ENCODE measurements at places on chromosomes 13 and 19.
A peak's percentile ranks its signal among the peaks of the same experiment; 100 is the strongest.

DNA sequence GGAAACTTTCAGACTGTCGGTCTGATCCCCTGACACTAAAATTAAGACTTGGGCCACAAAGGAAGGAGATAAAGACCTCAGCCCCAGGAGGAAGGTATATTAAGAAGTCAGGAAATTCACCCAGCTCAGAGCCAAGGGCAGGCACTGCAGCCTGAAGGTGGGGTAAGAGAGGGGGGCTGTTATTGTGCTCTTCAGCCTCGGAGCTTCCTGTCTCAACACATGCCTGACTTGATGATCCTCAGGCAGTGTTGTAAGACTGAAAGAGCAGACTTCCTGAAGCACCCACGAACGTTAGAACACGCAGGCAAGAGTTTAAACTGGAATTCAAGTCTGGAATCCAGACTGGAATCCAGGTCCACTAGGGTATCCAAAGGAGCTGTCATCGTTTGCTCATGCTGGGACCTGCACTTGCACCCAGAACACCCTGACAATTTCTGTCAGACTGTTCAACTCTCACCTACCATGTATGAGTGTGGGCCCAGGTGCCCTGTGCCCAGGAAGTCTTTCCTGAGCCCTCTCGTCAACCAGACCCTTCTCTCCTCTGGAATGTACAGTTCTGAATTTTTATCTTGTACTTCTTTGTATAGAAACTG is 10.7 kb upstream of the FLT1 start:
- no peak for DNase-seq

DNA sequence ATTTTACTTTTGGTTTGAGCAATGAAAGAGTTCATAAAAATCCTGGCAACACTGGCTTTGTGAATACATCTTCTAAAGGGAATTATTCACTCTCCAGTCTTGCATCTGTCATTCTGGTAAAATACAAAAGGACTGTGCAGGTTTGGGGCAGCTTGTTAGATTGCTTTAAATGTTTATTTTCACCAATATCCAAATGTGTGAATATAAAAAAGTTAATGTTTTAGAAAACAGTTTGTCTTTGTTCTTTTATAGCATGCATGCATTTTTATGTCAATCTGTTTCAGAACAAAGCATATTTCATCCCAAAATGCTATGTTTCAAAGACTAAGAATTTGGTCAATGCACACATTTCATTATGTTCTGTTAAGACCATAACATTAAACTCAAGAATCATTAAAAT is 1145.4 kb downstream of the OLFM4 start:
- no peak for DNase-seq

GRCh38 chr19:52188822-52189734 is 774 bp upstream of the PPP2R1A start:
- peak; percentile 3 for DNase-seq

DNA sequence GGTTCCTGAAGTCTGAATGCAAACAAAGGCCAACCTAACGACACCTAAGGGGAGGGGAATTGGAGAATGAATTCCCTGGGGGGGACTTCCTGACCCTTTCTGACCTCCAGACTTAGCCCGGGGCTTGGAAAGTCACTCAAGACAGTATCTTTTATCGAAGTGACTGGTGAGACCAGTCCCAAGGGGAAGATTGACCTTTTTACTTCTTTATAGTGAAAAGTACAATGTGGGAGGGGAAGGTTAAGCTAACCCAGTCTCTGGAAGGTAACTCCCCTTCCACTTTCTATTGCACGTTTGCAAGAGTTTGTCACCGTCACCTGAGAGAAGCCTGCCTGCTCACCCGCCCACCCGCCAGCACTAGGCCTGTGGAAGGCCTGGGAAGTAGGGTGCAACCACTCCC is 111.9 kb downstream of the EFNB2 start:
- no peak for DNase-seq

- DNase-seq, result no peak
Observed at GRCh38 chr19:41410336-41411054, 12.9 kb downstream of the BCKDHA start.

GRCh38 chr19:29708554-29709439 is 6.3 kb downstream of the C19orf12 start:
- DNase-seq, result no peak

- no peak for DNase-seq
Observed at GRCh38 chr13:43206838-43207237, 183.5 kb downstream of the DNAJC15 start.

GRCh38 chr19:54035215-54036178 is 28.2 kb downstream of the VSTM1 start:
- DNase-seq, result peak; percentile 88

DNA sequence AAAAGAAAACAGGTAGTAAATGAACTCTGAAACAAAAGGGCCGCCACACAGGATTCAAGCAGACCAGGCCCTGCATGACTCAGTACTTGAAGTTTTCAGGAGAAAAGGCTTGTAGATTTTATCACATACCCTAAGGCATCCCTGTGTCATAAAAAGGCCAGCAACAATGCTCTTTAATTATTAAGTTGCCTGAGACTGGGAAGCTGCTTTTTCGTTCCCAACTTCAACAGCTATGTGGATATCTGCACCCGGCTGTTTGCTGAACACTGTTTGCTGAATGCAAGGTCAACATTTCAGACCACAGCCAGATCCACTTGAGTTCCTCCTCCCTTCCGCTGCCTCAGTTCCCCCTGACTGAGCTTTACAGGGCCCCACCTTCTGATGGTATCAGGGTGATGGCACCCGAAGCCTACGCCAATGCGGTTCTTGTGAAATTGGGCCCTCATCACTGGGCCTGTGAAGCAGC is 6.1 kb upstream of the ECH1 start:
- no peak for DNase-seq

DNA sequence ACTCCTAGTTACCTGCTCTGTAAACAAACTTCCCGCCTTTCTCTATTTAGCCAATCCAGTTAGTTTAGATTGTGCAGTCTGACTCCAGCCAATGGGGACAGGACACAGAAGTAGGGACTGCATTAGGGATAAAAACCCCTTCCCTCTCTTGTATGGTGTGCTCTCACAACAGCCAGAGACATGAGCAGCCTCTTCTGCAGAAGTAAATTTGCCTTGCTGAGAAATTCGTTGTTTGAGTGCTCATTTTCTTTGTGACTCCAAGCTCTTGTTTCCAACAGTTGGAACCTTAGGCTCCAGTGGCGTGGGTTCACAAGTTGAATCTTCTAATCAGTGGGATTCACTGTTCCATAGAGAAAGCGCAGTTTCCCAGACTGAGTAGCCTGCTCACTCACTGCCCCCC is 66.1 kb downstream of the ZNF93 start:
- DNase-seq, result no peak

DNA sequence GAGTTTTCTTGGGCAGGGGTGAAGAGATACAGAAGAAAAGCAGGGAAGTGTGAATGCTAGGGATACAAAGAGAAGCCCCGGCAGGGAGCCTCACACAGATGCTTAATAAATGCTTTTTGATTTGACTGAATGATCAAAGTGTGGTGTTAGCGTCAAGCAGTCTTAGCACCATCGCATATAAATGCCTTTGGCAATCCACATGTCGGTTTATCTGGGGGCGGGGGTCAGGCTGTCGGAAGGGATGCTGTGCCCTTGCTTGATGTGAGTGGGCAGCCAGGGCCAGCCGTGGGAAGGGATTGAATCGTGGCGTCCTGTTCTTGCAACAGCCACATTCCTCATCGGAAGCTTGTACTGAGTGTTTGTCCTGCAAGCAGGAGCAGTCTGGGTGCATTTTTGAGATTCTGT is 173.1 kb downstream of the LACC1 start:
- no peak for DNase-seq
